ENCODE measurements at places on chromosomes 11 and 22.

DNA sequence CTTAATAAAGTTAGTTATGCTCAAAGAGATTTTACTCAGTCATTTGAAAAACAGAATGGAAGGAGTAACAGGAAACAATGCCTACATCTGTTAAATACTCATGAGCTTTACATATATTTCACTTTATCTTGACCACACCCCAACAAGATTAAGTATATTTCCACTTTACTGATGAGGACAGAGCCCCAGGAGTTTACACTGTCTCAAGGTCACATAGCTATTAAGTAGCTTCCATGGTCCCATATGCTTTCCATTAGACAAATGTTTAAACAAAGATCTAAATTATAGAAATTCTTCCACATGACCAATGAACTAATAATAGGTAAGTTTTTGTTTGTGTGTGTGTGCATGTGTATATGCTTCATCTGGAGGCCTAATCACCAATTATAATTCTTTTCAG lies 30.2 kb downstream of the MRTFA start:
- DNase-seq: no peak

- DNase-seq: no peak
These were observed 1168.1 kb downstream of the LRRC4C start for GRCh38 chr11:40291329-40291728.

DNA sequence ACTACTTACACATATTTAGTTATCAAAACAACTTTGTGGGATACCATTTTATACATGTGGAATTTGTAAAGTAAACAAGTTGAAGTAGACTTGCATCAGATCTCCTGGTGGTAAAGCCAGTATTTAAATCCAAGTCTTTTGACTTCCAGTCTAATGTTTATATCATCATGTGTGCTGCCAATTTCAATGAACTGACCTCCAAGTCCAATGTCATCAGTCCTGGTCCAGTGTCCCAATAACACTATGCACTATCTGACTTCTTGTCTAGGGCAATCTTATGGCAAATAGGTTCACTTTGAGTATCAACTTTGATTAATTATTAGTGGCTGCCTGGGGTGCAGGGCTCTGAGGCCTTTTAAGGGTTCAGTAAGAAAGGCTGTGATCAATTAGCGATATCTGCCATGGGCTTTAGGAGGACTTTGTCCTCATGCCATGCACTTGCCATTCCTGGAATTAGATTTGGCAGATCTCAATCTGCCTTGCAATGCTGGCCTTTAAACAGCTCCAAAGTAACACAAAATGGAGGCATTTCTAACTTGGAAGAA lies 9.6 kb upstream of the PTS start:
- DNase-seq: no peak

GRCh38 chr11:85027346-85027745 lies 599.8 kb downstream of the DLG2 start:
- DNase-seq: no peak

GRCh38 chr11:15594607-15595006 lies 479.9 kb downstream of the INSC start:
- no peak for DNase-seq

DNA sequence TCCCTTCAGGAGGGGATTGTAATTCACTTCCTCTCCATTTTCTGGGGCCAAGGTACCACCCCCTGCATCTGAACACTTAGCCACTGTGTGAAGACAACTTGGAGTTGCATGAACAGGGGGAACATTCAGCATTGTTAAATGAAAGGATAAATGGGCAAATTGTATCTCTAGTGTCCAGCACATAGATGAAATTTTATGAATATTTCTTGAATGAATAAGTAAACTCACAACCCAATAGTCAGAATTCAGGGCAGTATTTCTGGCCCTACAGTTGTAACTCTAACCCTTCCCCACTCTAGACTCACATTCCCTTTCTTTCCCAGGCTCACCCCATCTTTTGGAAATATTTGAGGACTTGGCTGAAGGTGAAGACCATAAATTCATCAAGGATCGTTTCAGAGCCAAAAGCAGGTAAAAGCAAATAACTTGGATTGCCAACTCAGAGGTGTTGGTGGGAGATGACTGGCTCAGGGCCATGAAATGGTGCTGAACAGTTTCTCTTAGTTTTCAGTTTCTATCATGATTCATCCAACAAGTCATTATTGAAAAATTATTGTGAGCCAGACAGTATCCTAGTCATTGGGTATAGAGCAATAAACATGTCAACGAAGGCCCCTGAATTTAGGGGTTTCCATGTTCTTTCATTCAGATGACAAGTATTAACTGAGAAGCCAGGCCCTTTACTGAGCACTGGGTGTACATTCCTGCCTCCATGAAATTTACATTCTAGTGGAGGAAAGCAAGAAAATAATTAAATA lies 33.3 kb upstream of the ZC3H12C start:
- no peak for DNase-seq

DNA sequence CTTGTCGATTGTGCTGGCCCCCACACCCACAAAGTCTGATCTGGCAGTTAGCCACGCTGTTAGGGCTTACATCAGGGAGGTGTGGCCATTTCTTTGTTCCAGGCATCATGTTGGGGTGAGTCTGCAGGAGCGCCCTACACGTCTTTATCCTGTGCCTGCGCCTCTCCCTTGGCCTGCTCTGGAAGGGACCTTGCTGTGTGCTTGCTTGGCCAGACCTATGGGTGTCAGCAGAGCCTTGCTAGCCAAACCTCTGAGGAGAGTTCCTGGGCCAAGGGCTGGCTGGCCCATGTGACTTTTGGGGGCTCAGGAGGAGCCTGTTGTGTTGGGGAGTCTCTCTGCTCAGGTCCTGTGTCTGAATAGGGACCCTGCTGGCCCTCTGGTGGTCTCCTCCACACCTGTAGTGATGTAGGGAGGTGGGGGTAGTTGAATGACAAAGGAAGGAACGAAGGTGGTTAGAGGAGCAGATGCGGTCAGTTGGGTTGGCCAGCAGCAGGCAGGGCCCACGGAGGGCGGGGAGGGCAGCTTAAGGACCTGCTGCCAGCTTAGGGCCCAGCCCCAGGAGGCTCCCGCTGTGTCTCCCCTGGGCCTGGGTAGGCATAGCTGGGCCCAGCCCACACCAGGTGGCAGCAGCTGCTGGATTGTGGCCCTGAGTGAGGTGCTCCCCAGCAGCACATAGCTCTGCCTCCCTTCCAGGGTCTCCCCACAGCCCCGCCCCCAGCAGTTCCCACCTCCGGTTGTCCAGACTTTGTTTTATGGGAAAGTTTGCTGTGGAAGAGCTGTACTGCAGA lies 7.9 kb downstream of the PPIL2 start:
- no peak for DNase-seq

DNA sequence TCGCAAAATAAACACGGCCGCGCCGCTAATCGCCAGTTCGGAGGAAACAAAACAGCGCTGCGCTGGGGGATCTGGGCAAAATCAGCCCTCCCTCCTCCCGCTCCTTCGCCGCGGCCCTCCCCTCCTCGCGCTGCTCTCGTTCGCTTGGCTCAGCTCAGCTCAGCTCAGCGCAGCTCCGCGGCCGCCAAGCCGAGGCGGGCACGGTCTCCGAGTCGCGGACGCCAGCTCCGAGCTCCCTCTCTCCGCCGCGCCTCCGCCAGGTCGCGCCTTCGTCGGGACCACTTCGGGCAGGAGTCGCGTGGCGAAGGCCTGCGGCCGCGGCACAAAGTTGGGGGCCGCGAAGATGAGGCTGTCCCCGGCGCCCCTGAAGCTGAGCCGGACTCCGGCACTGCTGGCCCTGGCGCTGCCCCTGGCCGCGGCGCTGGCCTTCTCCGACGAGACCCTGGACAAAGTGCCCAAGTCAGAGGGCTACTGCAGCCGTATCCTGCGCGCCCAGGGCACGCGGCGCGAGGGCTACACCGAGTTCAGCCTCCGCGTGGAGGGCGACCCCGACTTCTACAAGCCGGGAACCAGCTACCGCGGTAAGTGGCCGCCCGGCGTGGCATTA lies at the start of gene SPON1:
TSS of gene SPON1 (plus strand) at position 162 of the 607 bp plus-strand sequence. CDS start at position 344, 182 bp downstream.
- no peak for DNase-seq

GRCh38 chr11:119450590-119451326 lies 27.8 kb upstream of the THY1 start:
- no peak for DNase-seq

DNA sequence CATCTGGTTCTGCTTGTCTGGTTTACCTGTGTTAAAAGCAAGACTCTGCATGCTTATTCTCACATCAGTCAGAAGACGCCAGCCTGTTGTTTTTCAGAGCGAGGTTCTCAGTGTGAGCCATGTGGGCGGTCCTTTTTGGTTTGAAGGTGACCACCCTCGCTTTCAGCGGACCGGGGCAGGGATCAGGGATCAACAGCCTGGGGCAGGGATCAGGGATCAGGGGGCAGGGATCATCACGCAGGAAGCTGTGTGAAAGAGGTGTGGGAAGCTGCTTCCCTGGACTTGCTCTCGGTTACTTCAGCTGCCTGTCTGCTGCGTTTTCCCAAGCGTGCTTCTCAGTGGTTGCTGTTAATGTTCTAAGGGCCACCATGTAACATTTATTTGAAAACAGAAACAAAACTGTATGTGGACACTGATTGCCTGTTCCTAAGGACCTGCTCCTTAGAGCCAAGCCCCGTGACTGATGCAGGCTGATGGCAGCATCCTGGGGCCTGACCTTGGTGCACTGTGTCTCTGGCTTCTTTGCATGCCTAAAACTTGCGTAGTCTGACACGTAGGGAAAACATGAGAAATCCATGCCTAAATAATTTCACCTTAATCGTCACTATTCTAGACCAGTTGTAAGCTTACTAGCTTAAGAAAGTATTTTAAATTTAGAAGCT lies 146.9 kb downstream of the ATXN10 start:
- DNase-seq: no peak

DNA sequence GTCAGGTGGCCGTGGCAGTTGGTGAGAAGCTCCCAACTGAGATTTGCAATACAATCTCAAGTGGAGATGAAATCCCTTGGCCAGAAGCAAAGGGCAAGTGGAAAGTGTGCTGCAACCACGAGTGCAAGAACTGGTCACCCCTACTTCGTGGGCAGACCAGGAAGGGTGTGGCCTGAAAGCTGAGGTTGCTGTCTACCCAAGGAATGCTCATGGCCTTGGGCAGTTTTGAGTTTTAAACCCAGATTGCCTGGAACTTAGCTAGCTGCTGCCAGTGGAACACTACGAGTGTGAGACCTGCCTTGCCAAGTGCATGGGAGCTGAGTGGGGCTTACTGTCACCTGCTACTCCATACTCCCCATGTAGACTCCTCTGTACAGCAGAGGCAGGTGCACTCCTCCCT lies 113.3 kb upstream of the FAT3 start:
- DNase-seq: no peak

- no peak for DNase-seq
These were observed 34.1 kb downstream of the MB start for GRCh38 chr22:35582861-35583670.

Measured in SIG-M5 (cell line).